Smooth muscle cell of the brain vasculature (primary cell): ENCODE measurements at places on chromosomes 7 and 10.

DNA sequence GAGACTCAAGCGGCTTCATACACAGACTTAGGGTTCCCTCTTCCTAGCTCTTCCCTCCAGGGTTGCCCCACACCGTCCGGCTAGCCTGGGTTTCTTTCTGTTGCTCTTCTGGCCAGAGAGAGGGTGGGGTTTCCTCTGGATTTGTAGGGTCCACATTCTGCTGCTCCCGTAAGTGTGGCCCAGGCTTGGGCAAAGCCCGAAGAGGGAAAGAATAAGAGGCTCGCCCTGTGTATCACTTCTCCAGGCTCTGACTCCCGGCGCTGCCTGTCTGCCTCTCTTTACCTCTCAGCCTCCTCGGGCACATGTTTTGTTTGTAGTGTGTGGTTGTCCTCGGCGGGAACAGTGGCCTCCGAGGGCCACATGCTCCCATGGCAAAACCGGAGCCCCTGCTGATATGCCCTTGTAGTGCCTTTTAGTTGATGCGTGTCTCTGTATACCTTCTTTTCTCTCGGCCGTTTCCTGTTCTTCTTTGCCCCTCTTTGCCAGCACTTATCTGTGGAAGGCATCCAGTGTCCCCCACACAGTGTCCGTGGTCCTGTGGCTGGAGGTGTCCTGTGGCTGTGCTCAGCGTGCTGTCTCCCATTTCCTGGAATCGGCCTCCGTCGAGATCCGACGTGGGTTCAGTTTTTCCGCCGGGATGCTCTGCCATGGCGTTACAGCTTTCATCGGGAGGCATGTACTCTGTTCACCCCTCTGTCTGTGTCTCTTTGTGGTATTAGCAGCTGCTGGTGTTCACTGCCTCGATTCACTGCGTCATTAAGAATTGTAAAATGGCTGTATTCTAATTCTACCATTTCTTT lies 102.9 kb downstream of the INPP5A start:
- no peak for DNase-seq

- no peak for DNase-seq
Measured at GRCh38 chr7:17530741-17531421, 232.4 kb downstream of the AHR start.

- no peak for DNase-seq
Measured at GRCh38 chr10:112802411-112803022, 147.5 kb upstream of the TCF7L2 start.

GRCh38 chr7:25913598-25914224 lies 238.3 kb upstream of the NFE2L3 start:
- no peak for DNase-seq

GRCh38 chr7:138898255-138898654 lies 82.9 kb downstream of the KIAA1549 start:
- DNase-seq, result no peak

- DNase-seq, result no peak
Measured at GRCh38 chr10:34815185-34816084, at the start of gene PARD3. Gene PARD3 (minus strand): TSS chr10:34815296. CDS start chr10:34814995, 301 bp downstream.

GRCh38 chr10:61157182-61157581 lies 213.2 kb upstream of the RHOBTB1 start:
- DNase-seq, result no peak

DNA sequence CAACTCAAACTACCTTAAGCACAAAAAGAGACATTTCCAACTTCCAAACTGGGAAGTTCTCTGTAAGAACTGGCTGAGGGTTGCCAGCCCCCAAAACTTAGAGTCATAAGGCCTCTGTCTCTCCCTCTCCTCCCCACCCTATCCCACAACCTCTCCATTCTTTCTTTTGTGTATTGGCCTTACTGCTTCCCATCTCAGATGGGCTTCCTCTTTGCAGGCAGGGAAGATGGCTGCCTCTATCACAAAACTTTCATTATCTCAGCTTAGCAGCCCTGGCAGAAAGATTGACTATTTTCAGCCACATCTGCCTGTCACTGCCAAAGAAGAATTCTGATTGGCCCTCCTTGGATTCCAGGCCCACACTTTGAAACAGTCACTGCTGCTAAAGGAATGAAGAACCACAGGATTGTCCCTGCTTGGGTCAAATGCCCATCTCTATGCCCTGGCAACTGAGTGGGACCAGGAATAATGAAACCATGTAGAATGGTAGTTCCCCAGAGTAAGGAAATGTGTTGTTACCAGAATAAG lies 58.0 kb upstream of the PRKAR2B start:
- no peak for DNase-seq

- no peak for DNase-seq
Measured at GRCh38 chr10:132401401-132402118, 4.6 kb downstream of the PWWP2B start.

DNA sequence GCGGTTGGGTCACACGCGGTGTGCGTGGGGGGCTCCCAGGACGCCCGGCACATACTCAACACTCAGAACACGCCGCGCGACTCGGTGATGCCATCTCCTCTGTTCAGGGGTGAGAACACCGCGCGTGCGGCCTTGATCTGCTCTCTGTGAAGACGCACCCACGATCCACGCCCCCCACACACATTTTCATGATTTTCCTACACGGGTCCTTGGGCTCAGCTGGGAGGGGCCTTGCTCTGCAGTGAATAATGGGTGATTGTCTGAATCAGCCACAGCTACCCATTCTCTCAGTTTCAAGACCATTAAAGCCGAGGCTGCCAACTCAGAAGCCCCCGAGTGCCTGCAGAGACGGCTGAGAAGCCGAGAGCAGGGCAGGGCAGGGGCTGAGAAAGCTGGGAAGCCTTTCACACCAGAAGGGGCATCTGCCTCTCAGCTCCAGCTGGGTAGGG lies 54.3 kb upstream of the PDGFA start:
- DNase-seq, result no peak

DNA sequence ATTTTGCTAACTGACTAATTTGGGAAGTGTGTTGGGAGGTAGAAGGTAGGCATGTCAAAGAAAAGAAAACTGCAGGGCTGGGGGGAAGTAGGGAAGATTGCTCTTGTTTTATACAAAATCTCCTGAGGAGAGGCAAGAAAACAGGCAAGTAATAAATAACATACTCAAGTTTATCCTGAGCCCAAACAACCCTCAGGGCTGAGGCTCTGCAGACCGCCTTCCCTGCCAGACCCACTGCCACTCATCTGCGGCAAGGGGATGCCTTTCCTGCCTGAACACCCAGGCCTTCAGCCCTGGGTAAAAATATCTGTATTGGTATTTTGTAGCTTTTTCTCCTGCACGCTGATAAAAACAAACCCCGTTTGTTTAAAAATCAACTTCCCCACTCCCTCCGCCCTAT lies 399.8 kb upstream of the NFE2L3 start:
- DNase-seq, result no peak

GRCh38 chr10:103592186-103593021 lies 98.9 kb downstream of the NEURL1 start:
- DNase-seq, result no peak

- DNase-seq, result no peak
Measured at GRCh38 chr7:107045195-107045960, 873 bp downstream of the PRKAR2B start.

DNA sequence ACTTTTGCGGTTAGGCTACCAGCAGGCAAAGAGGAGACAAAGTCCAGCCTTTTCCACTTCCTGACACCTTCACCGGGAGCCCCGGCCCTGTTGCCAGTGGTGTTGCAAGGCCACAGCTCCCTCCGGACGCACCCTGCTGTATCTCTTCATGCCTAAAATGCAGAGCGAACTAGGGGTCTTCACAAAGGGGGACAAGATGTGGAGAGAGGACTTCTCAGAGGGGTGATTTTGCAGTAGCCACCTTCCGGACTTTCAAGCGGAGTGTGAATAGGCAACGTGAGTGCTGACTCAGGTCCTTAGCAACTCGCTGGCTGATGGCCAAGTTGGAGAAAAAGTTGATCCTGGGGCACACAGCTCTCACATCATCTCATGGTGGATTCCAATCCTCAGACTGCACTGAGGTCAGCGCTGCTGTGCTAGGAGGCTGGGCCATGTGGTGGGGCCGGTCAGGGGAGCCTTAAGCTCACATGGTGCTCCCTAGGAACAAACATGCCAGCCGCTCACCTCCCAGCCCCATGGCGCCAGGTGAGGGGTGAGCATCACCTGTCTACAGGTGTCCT lies 166.3 kb downstream of the LCOR start:
- no peak for DNase-seq

DNA sequence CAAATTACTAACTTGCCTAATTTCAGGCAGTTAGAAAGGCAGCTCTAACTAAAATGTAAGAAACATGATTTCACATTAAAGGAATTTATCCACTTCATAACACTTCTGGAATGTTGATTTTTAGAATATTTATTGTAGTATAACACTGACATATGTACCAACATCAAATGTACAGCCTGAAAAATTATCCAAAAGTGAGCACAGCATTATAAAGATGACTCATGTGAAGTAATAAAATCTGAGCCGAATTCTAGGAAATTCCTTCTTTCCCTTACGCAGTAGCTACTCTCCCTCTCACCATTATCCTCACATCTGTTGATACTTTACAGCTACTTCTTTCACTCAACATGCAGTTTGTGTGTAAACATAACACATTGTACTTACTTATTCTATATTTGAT lies 610.6 kb downstream of the ZWINT start:
- no peak for DNase-seq

- no peak for DNase-seq
Measured at GRCh38 chr10:14173706-14174594, 156.8 kb downstream of the FRMD4A start.

GRCh38 chr10:52313933-52314821 lies at the start of gene DKK1:
Gene DKK1 (plus strand): TSS chr10:52314281. CDS start chr10:52314435, 154 bp downstream.
- no peak for DNase-seq

DNA sequence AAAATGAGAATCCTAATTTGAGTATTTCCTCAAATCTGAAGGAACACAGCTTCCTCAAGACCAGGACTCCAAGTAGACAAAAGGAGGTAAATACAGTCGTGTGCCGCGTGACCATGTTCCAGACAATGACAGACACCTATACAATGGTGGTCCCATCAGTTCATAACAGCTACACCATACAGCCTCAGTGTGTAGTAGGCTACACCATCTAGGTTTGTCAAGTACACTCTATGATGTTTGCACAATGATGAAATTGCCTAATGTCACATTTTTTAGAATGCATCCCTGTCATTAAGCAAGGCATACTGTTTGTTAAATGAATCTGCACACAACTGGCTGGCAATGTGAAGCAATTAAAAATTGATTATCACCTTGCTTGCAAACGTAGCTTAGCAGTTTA lies 107.9 kb downstream of the PROSER2 start:
- no peak for DNase-seq

- DNase-seq, result no peak
Measured at GRCh38 chr10:61257956-61258496, 195.2 kb downstream of the TMEM26 start.

DNA sequence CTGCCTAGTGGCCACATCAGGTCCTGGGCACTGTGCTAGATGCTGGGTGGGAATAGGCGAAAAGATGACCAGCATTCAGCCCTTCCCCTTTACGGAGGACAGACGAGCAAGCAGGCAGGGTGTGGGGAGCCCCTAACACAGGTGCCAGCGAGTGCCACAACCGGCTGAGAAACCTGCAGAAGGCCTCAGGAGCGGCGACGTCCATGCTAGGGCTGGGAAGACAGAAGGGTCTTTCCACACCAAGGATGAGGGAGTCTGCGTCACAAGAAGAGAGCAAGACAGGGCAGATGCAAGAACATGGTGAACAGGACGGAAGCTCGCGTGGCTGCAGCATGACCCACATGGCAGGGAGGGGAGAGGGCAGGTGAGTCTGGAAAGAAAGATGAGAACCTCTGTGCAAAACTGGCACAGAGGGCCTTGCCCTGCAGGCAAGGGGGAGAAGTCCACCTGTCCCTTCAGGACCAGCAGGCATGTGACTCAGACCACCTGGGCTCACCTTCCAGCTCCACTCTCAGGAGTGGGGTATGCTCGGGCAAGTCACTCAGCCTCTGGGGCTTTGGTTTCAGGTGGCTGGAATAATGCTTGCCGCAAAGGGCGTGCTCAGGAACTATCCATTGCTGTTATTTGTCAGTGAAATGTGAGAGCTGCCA lies 36.6 kb downstream of the KCNH2 start:
- DNase-seq, result no peak

GRCh38 chr10:113753020-113753692 lies 1.7 kb downstream of the PLEKHS1 start:
- no peak for DNase-seq

DNA sequence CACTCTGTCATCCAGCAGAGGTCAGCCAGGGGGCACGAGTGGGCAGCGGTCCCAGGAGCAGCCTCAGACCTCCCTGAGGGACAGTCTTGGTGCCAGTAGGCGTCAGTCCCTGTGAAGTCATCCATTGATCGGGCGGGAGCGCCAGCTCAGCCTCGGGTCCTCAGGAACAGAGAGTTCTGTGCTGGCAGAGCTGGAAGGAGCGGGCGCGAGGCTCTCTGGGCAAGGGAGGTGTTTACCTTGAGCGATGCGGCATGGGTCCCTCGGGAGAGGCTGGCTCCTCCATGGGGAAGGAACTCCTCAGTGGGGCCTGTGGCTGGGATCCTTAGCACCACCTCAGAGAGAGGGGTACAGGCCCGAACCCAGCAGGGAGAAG lies 101.1 kb upstream of the PPIF start:
- no peak for DNase-seq

- DNase-seq, result no peak
Measured at GRCh38 chr10:22381262-22381661, 36.0 kb downstream of the SPAG6 start.

DNA sequence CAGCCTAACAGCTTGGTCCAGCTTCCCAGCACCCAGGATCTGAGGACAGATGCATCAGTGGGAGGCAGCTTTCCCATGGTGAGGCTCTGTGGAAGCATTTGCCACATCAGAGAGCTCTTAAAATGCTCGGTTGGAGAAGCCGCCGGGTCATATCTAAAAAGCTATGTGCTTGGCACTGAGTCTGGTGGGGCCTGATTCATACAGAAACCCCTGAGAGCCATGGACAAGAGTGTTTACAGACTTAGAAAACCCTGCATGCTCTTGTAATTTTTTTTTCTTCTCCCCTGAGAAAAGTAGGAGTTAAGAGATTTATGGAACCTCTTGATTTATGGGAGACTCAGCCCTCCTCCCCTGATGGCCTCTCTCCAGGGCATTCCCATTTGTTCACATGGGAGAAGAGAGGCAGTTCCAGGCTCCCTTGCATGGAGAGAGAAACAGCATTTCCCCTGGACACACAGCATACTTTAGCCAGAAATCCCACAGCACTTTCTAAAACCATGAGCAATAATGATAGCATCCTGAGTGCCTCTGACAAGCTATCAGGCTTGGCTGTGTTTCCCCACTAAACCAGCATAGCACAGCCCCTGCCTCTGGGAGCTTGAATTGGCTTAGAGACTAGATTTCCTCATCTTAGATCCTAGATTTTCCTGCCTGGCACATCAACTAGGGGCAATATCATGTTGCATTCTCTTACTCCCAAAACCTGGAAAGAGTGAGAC lies 322.1 kb upstream of the AUTS2 start:
- DNase-seq, result no peak

DNA sequence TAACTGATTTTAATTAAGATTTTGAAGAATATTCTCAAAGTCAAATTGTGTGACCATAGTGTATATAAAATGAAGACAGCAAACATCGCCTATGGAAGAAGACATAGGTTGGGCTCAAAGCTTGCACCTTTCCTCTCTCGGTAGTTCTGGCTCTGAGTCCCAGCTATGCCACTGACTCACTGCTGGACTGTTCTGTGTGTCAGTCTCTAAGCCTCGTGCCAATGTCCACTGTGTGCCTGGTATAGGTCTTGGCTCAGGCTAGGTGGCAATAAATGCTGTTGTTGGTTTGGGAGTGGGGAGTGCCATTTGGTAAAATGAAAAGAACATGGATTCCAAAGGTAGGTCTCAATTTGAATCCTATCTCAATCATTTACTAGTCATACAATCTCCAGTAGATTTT lies 137.5 kb upstream of the RHEB start:
- DNase-seq, result no peak

- no peak for DNase-seq
Measured at GRCh38 chr7:108452707-108453106, 3.5 kb downstream of the NRCAM start.
